ENCODE measurements at places on chromosomes 7 and 10.

DNA sequence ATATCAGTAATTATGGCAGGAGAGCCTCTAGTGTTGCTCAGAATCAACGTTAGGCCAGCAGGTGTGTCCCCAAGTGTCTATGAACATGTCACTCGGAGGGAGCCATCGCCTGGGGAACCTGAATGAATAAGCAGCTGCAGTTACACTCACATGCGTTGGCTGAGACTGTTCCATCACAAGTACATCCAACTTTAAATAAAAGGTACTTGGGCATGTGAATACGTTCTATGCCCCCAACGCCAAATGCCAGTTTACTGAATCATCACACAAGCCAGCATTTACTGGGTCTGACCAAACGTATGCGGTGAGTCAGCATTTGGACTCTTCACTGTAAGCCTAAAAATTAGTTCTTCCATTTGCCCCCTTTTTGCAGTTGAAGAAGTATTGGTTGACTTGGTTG is 207.6 kb upstream of the PLXNA4 start:
- no peak for DNase-seq

- no peak for DNase-seq
Observed at GRCh38 chr7:116633131-116633988, 38.6 kb upstream of the MET start.

DNA sequence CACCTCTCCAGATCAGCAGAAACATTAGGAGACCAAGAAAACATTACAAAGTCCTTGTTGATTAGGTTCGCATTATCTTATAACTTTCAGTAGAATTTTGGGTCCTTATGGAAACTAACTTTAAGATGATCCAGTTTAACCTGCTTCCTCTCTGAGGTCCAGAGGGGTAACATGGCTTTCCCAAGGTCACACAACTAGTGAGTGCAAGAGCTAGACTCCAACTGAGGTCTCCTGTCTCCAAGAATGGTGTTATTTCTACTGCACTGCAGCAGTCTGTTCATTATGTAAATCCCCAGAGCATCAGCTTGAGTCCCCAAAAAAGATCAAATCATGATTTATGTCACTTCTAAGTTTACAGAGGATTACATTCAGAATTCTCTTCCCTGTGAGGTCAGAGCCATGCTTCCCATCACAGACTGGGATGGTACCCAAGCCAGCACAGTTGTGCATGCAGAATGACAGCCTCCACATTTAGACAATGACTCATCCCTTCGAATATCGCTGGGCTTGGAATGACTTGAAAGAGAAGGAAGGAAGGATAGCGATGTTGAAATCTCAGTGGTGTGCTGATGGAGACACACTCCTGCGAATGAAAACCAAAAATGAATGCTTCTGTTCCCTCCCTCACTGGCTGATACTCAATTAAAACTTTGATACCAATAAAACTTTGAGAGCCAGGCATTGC is 163.1 kb upstream of the PLXNA4 start:
- DNase-seq: no peak

DNA sequence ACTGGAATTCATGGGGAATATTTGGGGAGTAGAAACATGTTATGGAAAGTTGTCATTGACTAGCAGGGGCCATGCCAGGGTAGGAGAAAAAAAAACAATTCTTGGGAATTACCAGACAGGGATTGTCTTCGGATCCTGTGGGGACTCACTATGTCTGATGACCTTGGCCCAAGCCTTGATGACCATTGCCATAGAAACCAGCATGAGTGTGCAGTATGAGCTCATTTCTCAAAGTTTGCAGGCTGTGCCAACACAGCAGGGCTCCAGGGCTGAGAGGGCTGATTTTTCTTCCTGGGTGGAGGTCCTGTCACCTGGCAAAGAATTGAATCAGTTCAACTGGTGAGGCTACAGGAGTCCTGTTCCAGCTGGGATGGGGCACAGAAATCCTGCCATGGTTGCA is 198.3 kb downstream of the ADRA2A start:
- no peak for DNase-seq

DNA sequence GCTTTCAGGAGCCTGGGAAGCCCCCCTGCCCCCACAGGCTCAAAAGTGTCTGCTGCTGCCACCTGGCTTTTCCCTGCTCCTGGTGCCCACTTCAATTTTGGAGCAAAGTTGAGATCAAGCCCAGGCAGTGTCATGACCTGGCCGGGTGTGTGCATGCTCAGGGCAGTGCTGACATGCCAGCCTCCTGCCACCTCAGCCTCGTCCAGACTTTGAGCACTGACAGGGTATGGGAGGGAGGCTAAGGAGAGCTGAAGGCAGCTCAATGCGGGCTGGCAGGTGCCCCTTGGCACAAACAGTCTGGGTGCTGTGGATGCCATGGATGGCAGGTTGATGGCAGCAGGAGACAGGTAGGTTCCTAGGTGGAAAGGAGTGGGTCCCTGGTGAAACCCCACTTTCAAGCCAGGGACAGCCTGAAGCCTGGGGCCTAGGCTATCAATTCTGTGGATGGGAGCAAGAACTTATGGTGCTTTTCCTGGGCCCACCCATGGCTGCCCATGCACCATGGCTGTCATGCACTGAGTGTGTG is 12.3 kb upstream of the ECHDC3 start:
- no peak for DNase-seq

DNA sequence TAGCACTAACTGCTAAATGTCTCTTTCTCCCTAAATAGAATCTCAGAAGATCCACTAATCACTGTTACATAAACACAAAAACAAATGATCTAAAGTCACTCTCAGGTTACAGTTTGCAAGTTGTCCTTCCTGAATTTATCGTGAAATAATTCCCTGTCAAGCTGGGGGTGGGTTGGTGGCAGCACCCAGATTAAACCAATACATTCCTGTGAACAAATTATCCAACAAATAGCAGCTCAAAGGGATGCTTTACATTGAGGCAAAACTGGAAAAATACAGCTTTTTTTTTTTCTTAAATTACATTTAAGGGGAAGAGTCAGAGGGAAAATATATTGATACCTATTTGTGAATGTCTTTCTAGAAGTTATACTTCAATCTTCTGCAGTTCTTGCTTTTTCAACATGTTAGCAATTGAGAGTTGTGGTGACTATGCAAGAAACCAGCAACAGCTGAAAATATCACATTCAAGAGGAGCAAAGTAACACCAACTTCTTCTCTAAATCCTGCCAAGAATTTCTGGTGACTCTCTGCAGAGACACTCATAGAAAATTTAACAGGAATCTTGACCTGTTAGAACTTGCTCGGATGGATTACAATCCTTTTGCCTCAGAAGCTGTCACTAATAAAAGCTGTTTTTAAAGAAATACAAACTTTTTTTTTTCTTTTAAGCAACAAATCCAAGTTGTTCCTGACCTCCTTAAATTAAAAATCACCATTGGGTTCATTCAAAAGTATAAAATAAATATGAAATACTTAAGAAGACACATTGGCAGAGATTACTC is 18.9 kb downstream of the LMOD2 start:
- no peak for DNase-seq

DNA sequence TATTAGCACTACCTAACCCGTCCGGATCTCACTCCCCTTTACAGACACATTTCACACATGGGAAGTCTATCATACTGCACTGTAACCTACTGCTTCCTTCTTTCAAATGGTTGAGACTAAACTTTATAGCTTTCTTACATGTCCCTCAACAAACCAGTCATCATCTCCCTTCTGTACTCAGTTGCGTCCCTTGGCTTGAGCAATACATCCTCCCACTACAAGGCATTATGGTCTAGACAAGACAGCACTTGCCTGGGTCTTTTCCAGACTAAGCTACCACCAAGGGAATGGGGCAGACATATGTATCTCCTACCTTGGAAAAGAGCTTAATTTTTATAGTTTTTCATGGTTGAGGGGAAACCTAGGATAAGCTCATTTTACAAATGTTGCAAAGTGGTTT is 575.2 kb downstream of the KCNMA1 start:
- DNase-seq: no peak

GRCh38 chr7:5177060-5177459 is 13.0 kb upstream of the WIPI2 start:
- no peak for DNase-seq

GRCh38 chr10:92517034-92517655 is 56.7 kb downstream of the IDE start:
- DNase-seq: peak; percentile 51

DNA sequence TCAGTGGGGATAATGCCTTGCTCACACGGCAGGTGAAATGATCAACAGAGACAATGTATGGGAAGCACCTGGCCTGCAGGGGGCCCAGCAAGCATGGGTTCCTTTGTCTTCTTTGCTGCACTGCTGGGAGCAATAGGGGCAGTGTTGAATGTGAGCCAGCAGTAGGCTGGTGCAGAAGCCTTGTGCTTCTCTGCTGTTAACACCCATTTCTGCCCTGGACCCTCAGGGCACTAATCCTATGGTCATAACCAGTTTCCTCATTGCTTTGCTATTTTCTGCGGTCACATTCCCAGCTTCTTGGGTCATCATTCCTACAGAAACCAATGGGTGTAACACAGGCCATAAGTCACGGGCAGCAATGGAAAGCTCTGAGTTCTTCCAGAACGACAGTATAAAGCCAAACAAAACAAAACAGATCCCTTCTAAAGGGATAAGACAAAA is 10.9 kb upstream of the LGI1 start:
- no peak for DNase-seq

DNA sequence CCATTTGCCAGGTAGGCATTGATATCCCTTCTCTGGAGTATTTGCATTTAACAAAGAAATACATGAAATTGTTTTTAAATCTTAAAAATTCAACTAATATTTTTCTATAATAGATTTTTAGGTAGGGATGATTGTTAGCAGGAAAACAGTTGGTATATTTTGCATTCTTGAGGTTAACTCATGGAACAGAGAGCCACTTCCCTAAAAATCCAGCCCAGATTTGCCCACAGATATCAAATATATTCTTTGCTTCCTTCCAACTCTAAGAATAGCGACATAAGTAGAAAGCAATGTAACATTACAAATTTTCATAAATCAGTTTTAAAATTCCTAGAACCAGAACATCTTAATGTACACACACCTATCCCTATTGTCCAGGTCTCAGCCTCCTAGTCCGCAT is 45.0 kb upstream of the ANLN start:
- DNase-seq: no peak

GRCh38 chr7:150323682-150324372 is 482 bp upstream of the ACTR3C start:
- no peak for DNase-seq

GRCh38 chr7:14324767-14325166 is 335.3 kb upstream of the ETV1 start:
- no peak for DNase-seq

- DNase-seq: no peak
Observed at GRCh38 chr7:1127001-1127400, 33.0 kb downstream of the ZFAND2A start.

GRCh38 chr7:143259765-143260164 is 3.5 kb upstream of the GSTK1 start:
- no peak for DNase-seq

DNA sequence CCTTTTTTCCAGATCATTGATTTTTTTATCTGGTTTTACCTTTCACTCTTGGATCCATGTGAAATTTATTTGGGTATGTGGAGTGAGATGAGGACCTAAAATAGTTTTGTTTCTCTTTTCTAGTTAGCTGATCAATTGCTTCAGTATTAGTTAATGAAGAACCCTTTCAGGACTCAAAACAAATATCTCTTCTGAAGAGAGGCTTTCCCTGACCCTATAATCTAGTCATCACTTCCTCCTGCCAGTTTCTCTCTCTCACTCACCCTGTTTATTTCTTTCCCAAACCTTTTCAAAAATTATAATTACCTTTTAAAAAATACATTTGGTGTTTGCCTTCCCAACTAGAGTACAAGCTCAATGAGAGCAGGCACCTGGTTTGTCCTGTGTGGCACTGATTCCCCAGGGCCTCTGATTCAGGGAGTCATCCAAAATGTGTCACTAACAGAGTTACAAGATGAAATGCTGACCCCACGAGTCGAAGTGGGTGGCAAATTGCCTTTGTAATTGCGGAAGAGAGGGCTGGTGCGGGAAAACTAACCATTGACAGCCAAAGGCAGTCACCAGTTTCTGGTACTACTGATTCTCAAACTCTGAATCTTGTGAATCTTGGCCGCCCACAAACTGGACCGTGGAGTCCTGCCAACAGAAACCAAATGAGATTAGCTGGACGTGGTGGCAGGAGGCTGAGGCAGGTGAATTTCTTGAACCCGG is 2.4 kb downstream of the TMEM140 start:
- no peak for DNase-seq

GRCh38 chr10:86953747-86954680 is 3.4 kb downstream of the MMRN2 start:
- DNase-seq: no peak

DNA sequence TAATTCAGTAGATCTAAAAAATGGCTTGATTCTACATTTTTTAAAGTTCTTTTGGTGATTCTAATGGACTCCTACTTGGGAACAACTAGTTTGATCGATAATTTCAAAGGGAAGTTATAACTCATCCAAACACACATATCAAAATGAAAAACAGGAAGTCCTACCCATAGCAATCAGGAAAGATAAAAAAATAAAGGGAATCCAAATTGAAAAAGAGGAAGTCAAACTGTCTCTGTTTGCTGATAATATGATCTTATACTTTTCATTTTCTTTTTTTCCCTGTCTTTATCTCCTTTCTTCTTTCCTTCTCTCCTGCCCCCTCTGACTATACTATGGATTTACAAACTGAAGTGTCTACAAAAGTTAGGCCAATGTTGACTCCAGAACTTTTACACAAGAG is 118.8 kb downstream of the IQUB start:
- no peak for DNase-seq

DNA sequence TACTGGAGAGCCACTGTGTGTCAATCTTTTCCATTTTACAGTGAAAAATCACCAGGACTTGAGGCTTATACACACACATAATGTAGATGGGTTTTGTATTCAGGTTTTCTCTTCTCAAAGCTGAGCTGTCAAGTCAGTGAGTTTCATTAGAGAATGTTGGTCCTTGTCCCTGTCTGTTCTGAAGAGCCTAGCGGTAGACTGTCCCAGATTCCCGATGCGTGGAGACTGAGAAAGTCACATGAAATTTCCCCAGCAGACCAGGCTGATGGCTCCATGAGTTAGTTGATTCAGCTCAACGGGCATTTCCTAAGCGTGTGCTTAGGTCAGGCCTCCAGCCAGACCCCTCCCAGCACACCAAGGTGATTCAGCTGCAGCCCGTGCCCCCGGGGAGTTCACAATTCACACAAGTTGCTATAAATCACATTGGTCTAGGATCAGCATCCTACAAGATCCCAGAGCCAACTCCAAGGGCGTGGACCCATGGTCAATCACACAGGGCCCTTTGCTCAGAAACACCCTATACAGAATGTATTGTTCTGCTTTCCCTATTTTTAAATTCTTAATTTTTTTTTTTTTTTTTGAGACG is 17.2 kb downstream of the CHST15 start:
- DNase-seq: no peak

GRCh38 chr7:107276220-107276827 is 107.5 kb downstream of the HBP1 start:
- DNase-seq: no peak

- no peak for DNase-seq
Observed at GRCh38 chr7:115838829-115839228, 191.7 kb downstream of the TFEC start.
